Activated naive CD4-positive, alpha-beta T cell treated with anti-CD3 and anti-CD28 coated beads for 36 hours (primary cell): ENCODE measurements at places on chromosomes 3 and 15. TPM values are rescaled to one million over a fixed set of nuclear protein-coding genes. Genes with fewer than 3 reads are reported as not detected.

DNA sequence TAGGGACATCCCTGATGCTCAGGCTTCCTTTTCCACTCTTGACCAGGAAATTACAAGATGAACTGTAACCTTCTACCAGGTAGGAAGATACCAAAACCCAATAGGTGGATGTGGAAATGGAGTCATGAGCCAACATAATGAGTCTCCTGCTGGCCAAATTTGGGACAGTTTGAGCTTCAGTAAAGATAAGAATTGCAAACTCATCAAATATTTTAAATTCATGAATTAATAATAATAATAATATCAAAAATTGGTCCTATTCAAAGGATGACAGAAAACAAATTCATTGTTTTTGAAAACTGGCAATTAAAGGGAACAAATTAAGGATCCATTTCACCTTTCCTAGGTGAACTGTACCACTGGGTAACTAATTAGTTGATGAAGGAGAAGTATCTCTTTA, 309.7 kb downstream of the NEK10 start:
- peaks cover 6% of the 10 kb centered on the region for H3K27me3 ChIP-seq
- DNase-seq: no peak
- no peaks in the 10 kb centered on the region for H3K4me1 ChIP-seq
- H3K27ac ChIP-seq: no peak overlapping the region
- no peak overlapping the region for H3K4me3 ChIP-seq
- H3K36me3 ChIP-seq: no peaks in the 10 kb centered on the region

Gene ZKSCAN7
- total RNA-seq: 1.5 TPM

DNA sequence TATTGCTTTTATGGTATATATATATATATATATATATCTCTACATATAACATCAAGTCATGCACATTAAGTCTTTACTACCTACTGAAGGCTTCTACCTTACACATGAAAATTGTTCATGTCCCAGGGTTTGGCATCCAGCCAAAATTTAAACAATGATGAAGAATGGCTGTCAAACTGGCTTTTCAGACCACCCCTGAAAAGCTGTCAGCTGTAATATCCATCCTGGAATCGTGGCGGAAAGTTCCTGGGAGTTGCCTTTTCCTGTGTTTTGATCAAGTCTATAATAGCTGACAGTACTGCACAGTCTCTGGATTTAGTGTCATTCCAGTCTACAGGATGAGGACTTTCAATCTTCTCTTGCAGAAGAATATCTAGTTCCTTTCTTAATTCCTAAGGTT, 48.3 kb downstream of the DHX36 start:
- peaks cover 2% of the 10 kb centered on the region for H3K4me1 ChIP-seq
- peaks cover 51% of the 10 kb centered on the region for H3K36me3 ChIP-seq
- no peak overlapping the region for H3K4me3 ChIP-seq
- DNase-seq: no peak
- no peak overlapping the region for H3K27ac ChIP-seq
- H3K27me3 ChIP-seq: no peaks in the 10 kb centered on the region

Gene RFT1
- total RNA-seq: 29.9 TPM
